Myocyte (in vitro differentiated cells): ENCODE measurements at places on chromosomes 3 and 15.

- DNase-seq, result no peak
Observed at GRCh38 chr3:23738944-23739343, 66.8 kb upstream of the UBE2E1 start.

- no peak for DNase-seq
Observed at GRCh38 chr15:41347236-41347635, 14.6 kb downstream of the NUSAP1 start.

GRCh38 chr15:43086551-43086950, 19.3 kb downstream of the UBR1 start:
- DNase-seq, result no peak

DNA sequence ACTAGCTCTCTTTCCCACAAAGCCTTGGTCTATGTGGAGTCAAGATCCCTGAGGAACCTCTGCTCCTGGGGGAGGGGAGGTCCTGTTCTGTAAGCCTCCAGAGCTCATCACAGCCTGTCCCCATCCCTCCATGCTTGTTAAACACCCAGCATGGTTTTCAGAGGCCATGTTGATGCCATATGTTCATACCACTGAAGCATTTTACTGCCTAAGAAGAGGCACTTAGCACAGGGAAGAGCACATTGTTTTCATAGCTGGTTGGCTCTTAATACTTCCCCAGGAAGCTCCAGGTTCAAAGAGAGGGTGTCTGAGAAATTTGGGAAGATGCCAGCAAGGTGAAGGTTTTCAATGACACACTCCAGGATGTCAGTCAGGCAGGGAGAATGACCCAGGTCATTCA, 25.6 kb downstream of the CPNE4 start:
- DNase-seq, result no peak

DNA sequence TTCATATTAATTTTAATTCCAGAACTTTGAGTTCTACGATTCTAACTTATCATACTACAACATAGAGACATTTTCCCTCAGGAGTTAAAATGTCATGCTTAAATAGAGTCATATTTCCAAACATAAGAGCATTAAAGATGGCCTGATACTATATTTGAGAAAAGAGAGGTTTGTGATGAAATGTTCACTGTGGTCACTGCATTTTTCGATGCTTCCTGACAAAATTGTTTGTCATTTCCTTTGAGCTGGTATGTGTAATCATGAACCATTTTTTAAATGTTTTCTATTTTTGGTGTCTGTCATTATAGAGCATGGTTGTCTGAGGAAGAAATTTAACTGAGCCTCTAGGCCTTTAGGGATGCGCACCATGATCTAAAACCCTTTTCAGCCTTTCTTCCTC, 721.4 kb upstream of the NR2F2 start:
- no peak for DNase-seq

GRCh38 chr3:57184526-57184925, 15.3 kb downstream of the HESX1 start:
- no peak for DNase-seq

DNA sequence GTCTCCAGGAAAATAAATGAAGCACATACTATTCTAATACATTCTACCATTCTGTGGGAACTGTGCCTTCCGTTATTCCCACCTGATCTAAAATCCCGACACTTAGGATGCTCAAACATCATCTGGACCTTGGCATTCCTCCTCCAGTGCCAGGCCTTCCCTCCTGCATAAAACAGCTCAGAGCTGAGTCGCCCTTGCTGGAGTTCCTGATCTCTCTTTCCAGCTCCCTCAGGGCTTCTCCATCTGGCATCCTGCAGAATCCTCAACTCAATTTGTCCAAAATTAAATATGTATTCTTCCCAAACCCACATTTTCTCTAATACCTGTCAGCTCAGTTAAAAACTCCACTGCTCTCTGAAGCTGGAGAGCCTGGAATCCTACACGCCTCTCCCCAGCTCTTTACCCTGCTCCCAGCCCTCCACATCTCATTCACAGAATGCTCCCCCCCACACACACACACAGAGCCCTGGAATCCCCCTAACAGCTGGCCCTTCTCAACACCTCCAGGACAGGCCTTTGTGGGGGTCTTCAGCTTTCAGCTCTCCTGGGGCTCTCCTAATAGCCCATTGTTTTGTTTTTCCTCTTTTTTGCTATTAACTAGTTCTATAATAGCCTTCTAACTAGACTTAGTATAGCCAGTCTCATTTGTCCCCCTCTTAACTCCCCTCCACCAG, 78.5 kb downstream of the HMG20A start:
- no peak for DNase-seq

- no peak for DNase-seq
Observed at GRCh38 chr15:31300981-31301672, 25.5 kb upstream of the KLF13 start.

- DNase-seq, result peak; percentile 82
Observed at GRCh38 chr15:63891079-63891767, 57.5 kb upstream of the HERC1 start.

- DNase-seq, result peak; percentile 89
Observed at GRCh38 chr3:158167737-158168557, 58.1 kb downstream of the RSRC1 start.

GRCh38 chr3:43892061-43892460, 201.3 kb downstream of the ABHD5 start:
- no peak for DNase-seq

DNA sequence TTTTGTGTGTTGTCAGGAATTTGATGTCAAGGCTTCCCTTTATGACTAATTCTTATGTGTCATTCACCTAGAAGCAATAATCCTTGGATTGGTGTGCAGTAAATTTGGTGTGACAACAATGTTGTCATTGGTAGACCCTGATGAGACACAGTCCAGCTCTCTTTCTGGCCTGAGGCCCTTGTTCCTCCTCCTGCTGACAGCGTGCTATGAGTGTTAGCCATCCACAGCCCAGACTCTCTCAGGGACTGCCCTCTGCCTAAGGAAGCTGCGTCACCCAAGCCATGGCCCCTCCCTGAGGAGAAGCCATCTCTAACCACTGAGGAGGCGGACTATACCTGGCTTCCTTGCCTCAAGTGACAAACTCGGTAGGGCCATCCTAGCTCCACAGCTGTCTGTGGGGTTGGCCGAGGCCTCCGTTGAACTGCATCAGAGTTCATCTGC, 13.3 kb upstream of the TM4SF1 start:
- DNase-seq, result no peak

DNA sequence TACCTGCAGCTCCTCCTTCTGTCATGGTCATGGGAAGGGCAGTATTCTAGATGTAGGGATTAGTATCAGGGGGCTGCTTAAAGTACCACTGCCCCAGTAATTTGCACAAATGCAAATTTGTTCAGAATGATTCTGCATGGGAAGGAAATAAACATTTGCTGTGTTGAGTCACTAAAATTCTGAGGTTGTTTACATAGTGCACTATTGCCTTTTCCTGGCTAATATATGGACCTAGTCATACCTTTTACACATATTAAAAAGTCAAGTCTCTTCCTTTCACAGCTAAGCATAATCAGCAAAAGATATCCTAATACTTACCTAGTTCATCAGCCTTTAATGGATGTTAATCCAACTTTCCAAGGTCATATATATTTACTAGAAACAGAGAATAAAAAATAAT, 746.4 kb upstream of the NR2F2 start:
- DNase-seq, result no peak

DNA sequence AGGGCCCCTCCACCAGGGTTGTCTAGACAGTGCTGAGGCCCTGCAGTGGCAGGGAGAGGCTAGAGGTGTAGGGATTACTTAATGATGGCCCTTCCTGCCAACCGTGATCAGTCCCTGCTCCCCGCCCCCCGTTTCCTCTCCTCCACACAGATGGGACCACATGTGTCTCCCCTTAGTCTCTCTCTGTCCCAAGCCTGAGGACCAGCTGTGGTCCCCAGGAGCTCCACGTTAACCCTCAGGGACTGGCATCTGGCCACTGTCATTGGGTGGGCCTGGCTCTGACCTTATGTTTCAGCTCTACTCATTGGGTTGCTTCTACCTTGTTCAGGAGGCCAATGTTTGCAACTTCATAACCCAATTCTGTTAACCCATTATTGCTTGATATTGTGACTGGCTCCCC, 6.0 kb upstream of the ALPK3 start:
- no peak for DNase-seq

DNA sequence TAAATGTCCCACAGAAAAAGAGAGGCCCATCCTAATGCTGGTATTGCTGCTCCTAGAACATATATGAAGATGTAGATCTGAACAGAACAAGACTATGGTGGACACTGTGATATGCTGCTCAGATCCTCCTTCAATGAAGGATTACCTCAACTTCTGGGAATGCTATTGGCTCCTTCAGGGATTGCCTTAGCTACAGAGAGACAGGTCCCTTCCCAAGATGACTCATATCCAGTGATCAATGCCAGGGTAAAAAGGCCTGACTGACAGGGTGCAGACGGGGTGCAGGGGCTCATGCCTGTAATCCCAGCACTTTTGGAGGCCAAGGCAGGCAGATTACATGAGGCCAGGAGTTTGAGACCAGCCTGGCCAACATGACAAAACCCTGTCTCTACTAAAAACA, 20.5 kb upstream of the STAG1 start:
- DNase-seq, result no peak

DNA sequence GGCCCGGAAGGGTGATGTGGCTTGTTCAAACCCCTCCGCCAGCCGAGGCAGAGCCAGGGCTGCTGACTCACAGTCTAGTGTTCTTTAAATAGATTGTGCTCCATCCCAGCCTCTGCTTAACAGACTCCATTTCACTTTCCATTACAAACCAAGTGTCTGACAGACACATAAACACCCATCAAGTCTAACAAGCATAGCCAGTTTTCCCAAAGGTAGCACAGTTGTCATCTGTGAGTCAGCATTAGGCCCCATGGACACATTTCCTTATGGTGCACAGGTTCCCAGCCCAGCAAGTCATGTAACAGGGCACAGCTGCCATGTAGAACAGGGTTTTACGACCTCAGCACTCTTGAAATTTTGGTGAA, 109.9 kb upstream of the RAP2B start:
- peak; percentile 94 for DNase-seq

- peak; percentile 99 for DNase-seq
Observed at GRCh38 chr3:50337175-50337861, 3.3 kb downstream of the RASSF1 start.
